Thoracic aorta (tissue), 2 donors: ENCODE measurements at places on chromosomes 7 and 10. TPM values are rescaled to one million over a fixed set of nuclear protein-coding genes. Genes with fewer than 3 reads are reported as not detected.

DNA sequence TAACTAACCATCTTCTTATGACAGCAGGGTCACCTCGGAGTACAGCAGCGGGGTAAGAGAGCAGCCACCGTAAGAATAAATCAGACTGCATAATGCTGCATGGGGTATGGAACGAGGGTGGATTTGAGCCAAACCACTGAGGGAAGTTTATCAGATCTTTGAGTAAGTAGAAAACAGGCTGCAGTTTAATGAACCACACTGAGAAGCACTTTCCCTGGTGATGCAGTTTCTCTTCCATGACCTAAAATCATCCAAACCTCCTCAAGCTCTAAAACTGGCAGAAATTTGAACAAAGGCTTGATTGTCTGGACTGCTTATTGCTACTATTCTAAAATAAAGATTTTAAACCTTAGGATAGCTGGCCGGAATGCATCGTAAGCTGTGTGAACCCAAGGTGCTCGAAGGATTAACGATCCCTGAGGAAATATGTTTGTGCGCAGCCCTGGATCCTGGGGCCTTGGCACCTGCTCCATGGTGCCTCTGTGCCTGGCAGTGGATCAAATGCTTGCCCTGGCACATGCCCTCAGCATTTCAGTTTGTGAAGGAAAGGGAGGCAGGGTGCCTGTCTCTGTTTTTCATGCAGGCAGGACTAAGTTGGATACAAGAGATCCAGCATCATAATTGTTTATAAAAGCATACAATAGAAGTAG, 322.7 kb downstream of the LHFPL3 start:
- no peak for DNase-seq

DNA sequence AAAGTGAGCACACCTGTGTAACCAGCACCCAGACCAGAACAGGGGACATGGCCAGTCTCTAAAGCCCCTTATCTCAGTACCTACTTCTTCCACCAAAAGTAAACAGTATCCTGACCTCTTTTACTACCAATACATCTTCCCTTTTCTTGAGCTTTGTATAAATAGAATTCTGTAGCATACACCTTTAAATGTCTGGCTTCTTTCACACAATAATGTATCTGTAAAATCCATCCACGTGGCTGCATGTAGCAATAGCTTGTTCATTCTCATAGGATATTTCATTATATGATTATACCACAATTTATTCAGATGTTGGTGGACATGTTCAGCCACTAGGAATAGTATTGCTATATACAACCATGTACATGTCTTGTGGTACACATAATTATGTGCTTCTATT, 40.6 kb downstream of the BTBD16 start:
- DNase-seq: no peak

DNA sequence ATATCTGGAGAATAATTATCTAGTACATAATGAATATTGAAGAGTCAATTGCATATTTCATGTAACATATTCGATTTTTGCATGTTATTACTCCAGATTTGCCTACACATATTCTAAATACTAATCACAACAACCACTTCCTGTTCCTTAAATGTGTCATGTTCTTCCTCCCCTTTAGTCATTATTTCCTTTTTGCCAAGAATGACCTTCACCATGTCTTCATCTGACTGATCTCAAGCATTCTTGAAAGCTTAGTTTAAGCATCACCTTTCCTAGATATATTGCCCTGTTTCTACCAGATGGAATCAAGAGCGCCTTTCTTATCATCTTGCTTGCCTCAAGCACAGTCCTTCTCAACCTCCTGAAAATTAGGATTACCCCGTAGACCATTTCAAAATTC, 23.5 kb upstream of the MEOX2 start:
- DNase-seq: no peak

DNA sequence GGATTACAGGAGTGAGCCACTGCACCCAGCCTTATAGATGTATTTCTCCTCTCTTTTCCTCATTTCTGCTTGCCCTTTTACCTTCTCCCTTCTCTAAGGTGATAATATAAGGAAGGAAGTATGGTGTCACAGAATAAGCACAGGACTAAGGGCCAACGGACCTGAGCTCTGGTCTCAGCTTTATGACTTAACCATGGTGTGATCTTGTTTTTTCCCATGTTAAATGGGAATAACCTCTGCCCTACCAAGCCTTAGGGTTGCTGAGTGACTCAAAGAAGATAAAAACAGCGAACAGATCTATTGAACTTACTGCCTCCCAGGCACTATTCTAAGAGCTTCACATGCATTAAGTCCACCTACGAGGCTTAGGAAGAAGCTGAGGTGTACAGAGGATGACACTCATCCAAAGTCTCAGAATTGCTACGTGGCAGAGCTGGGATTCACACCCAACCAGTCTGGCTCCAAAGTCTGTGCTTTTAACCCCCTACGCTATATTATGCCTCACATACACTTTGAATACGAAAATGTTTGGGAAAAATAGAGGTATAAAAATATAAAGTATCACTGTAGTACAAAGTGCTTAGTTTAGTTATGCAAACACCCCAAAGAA, 5.6 kb downstream of the UROS start:
- no peak for DNase-seq

GRCh38 chr7:9600974-9601373, 1167.6 kb downstream of the NXPH1 start:
- DNase-seq: no peak

DNA sequence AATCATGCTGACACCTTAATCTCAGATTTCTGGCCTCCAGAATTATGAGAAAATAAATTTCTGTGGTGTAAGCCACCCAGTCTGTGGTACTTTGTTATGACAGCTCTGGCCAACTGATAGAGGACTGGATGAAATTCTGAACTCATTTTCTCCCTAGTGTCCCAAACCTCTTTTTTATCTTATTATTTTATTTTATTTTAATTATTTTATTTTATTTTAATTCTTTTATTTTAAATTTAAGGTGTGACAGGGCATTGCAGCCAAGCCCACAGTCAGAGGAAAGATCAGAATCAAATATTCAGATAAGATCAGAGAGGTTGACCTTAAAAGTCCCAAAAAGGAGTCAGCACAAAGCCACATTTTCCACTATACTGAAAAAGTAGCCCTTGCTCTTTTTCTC, 228.1 kb downstream of the TFEC start:
- DNase-seq: no peak

GRCh38 chr10:97539523-97540200, 32.9 kb upstream of the ANKRD2 start:
- no peak for DNase-seq

DNA sequence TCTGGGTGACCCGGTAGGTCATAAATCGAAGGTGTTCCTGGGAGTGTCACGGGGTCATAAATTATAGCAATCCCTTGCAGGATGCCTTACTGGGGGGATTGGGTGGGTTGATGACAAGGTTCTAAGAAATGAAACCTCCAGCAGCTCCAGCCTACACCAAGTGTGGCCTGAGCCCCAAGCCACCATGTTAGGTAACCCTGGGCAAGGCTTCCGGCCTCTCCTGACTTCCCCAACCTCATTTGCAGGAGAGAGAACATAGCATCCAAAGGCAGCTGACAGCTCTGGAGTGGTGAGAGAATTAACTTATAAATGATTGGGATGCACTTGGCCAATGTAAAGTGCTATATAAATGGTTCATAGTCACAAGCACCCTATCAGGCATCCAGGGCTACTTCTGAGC, 52.8 kb upstream of the TMEM273 start:
- no peak for DNase-seq

DNA sequence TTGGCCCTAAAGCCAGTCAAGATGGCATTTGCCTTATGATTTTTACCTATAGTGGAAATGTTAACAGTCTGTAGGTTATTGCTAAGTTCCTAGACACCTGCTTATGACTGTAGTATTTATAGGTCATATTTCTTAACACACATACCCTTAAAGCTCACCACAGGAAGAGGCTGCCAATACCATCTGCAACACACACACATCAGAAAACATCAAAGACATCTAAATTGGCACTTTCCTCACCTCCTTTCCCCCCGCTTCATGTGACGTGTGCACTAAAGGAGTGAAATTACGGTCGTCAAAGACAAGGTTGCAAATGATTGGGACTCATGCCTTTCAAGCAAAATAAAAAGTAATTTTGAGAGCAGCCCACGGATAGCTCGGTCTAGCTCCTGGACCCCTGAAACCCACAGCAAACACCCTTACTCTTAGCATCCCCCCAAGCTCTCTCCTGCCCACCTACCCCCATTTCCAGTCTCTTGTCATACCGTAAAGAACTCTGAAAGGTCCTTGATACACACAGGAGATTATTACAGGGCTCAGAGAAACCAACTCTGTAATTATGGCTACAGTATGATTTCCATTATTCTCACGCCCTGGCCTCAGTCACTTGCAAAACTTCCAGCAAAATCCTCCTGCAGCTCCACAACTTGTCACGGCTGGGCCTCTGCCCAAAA, 90.5 kb downstream of the PLXNA4 start:
- no peak for DNase-seq

- no peak for DNase-seq
Measured at GRCh38 chr10:102509387-102509786, 5.6 kb downstream of the SUFU start.

DNA sequence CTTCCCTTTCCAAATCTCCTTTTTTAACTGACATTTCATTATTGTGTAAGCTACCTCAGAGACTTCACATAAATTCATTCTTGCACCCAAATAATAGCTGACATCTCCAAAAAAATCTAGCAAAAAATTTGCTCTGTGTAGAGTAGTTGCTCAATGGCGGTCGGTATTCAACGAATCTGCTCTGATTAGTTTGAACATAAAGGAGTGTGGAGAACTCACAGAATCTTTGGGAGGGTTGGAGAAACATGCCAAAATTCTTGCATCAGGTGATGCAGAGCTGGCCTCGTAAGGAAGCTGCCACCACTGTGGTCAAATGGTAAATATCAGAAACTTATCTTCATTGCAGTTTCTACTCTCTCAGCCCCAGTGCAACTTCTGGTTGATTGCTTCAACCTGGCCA, 201.2 kb upstream of the MDFIC start:
- no peak for DNase-seq

- no peak for DNase-seq
Measured at GRCh38 chr10:125102246-125102645, 58.1 kb downstream of the CTBP2 start.

GRCh38 chr7:40746841-40747556, 612.2 kb downstream of the SUGCT start:
- no peak for DNase-seq

GRCh38 chr10:60140651-60141632, 234.6 kb upstream of the CCDC6 start:
- no peak for DNase-seq

- DNase-seq: no peak
Measured at GRCh38 chr7:106377847-106378361, 93.1 kb upstream of the NAMPT start.

DNA sequence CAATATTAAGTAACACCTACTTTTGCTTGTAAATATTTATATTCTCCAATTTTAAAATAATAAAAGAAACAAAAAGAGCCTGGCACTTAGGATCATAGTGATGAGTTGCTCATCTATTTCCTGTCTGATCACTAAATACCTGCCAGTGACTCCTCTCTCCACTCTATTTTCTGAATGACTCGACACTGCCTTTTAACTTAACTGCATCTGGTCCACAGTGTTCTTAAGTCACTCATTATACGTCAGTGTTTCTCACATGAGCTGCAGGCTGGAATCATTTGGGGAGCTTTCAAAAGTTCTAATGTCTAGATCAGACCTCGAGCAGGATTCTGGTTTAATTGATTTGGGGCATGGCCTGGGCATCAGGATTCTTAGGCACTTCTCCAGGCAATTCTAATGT, 78.0 kb upstream of the AGBL3 start:
- DNase-seq: no peak

GRCh38 chr10:106780632-106781031, 383.9 kb downstream of the SORCS1 start:
- no peak for DNase-seq

DNA sequence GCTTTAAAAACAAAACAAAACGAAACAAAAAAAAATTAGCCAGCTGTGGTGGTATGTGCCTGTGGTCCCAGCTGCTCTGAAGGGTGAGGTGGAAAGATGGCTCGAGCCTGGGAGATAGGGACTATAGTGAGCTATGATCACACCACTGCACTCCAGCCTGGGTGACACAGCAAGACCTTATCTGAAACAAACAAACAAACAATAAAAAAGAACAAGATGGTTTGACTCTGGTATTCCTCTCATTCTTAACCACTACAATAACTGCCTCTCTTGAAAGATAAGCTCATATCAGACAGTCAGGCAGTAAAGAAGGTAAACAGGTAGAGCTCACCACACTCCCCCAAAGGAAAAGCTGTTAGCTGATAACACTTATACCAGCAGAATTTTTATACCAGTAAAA, 14.1 kb upstream of the DUSP5 start:
- no peak for DNase-seq

GRCh38 chr10:122548407-122549085, 12.0 kb upstream of the DMBT1 start:
- DNase-seq: no peak

GRCh38 chr7:29609162-29610037, 45.8 kb downstream of the PRR15 start:
- DNase-seq: no peak

DNA sequence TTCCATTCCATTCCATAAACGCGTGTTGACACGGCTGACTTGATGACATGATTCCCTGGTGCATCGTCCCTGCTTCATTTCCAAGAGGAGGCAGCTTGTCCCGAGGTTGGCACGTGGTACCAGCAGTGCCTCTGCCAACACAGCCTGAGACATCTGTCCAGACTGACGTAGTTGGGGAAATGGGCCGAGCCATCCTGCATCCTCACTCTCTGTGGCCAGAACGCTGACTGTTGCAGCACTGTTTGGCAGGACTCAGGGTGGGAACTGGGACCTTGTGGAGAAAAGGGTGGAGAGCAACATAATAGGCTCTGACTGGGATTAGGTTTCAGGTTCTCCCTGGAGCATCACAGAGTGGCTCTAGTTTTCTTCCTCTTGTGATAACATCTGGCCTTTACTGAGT, 118.6 kb upstream of the BTBD16 start:
- DNase-seq: peak; percentile 71

GRCh38 chr10:93917064-93917391, 23.2 kb downstream of the SLC35G1 start:
- no peak for DNase-seq

DNA sequence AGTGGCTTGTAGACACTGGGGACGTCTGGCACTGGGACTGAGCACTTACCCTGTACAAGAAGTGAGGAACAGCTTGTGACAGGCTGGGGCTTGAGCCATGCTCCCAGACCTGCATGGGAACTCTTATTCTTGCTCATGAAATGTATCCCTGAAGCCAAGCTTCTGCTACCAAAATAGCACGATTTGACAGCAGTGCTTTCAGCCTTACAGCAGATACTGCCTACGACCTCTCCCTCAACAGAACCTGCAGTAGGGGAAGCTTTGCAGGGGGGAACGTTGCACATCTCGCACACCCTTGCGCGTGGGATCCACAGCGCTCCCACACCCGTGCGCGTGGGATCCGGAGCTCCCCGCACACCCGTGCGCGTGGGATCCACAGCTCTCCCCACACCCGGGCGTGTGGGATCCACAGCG, 88.0 kb downstream of the CREM start:
- no peak for DNase-seq

Gene NOM1
- 18.4 TPM for total RNA-seq

Gene BHLHA15
- total RNA-seq: not detected

Gene ANXA8L1
- not detected for total RNA-seq

Gene PLCE1
- total RNA-seq: 13.5 TPM

Gene PRKRIP1
- 80.4 TPM for total RNA-seq

Gene GPR146
- 9.0 TPM for total RNA-seq

Gene UNCX
- total RNA-seq: not detected
